ENCODE measurements at places on chromosomes 2 and 18.
A peak's percentile ranks its signal among the peaks of the same experiment; 100 is the strongest.

DNA sequence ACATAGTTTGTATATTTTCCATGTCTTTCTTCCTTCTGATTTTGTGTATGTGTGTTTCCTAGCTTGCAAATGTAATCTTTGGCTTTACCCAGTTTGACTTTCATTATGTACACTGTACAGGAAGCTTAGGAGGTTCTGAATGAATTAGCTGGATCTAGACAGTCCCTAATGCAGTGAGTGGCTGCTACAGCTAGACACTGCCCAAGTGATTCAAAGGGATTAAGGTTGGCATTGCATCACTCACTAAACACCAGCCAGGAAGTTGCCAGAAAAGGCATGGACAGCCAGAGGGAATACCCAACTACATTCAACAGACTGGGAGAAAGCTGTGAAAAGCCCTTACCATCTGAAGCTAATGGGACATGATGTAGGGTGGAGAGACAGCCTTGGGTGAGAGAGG lies 316.0 kb upstream of the MEX3C start:
- DNase-seq = no peak

- DNase-seq = no peak
These were observed 164.6 kb downstream of the VWC2L start for GRCh38 chr2:214575465-214575864.

GRCh38 chr2:59046401-59047372 lies 805.6 kb upstream of the FANCL start:
- no peak for DNase-seq

- DNase-seq = peak; percentile 29
These were observed 90.5 kb downstream of the NDUFA10 start for GRCh38 chr2:239934571-239935171.

GRCh38 chr2:15688924-15689568 lies 97.4 kb downstream of the DDX1 start:
- no peak for DNase-seq

GRCh38 chr2:35443087-35443486 lies 912.5 kb upstream of the CRIM1 start:
- DNase-seq = no peak

GRCh38 chr18:76759056-76759455 lies 63.3 kb upstream of the ZNF236 start:
- DNase-seq = no peak

DNA sequence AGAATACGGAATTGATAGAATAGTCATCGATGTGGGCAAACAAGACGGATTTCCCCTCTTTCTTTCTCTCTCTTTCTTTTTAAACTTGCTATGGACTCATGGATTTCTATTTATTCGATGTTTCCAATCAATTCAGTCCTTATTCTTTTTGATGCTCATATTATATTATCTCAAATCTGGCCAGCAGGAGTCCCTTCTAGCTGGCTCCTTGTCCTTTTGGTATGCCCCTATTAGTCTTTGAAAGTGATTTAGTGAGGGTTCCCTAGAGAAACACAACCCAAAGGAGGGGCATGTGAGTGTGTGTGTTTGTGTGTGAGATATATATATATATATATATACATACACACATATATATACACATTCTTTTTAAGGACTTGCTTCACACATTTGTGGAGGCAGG lies 23.5 kb upstream of the BIN1 start:
- no peak for DNase-seq

DNA sequence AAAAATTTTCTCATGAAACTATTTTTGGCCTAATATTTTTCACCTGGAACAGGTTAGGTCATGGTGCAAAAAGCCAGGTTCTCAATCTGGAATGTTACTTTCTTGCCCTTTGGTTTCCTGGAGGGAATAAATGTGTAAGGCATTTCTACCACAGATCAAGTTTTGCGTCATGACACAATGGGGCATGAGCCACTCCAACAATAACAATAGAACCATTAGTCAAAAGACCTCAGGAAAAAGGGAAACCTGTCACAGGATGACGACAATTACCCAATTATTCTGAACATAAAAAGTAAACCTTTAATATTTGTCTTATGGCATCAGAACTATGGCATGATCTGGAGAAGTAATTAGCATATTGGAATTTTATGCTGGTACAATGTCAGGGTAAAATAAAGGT lies 88.2 kb upstream of the HNRNPA3 start:
- DNase-seq = no peak

DNA sequence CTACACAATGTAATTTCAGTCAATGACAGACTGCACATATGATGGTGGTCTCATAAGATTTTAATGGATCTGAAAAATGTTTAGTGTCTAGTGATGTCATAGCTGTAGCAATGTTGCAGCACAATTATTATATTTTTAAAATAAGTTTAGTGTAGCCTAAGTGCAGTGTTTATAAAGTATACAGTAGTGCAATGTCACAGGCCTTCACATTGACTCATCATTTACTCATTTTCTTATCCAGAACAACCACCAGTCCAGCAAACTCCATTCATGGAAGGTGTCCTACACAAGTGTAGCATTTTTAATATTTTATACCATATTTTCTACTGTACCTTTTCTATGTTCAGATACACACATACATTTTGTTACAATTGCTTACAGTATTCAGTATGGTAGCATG lies 663.1 kb downstream of the ERBB4 start:
- no peak for DNase-seq

Data from activated CD4-positive, CD25-positive, alpha-beta regulatory T cell (primary cell).